ENCODE measurements at places on chromosomes 6 and 20. TPM values are rescaled to one million over a fixed set of nuclear protein-coding genes. Genes with fewer than 3 reads are reported as not detected.

DNA sequence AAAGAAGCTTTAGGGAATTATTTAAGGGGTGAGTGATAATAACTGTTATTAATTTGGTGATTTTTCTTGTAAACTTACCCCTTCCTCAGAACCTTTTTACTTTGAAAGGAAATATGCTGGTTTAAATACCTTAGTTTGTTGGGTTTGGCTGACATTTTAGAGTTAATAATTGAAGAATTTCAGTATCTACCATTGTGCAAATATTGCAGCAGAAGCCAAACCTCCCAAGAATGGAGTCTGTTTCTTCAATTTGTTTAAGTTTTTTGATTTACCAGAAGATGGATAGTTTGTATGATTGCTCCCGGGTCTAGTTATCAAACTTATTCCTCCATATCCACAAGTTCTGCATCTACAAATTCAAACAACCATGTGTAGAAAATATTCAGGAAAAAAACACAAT, 77.1 kb downstream of the ATRN start:
- DNase-seq: no peak
- no peaks in the 10 kb centered on the region for H3K27me3 ChIP-seq
- H3K4me1 ChIP-seq: no peaks in the 10 kb centered on the region
- no peak overlapping the region for H3K27ac ChIP-seq
- no peak overlapping the region for H3K4me3 ChIP-seq

- no peaks in the 10 kb centered on the region for H3K27me3 ChIP-seq
- no peaks in the 10 kb centered on the region for H3K36me3 ChIP-seq
- H3K4me1 ChIP-seq: peaks cover 9% of the 10 kb centered on the region
- H3K4me3 ChIP-seq: no peak overlapping the region
- DNase-seq: no peak
Measured at GRCh38 chr6:80940571-80940970, 811.9 kb downstream of the TENT5A start.

- no peak overlapping the region for H3K27ac ChIP-seq
- H3K4me3 ChIP-seq: no peak overlapping the region
- H3K27me3 ChIP-seq: no peaks in the 10 kb centered on the region
- H3K36me3 ChIP-seq: no peaks in the 10 kb centered on the region
Measured at GRCh38 chr20:62054451-62054953, 11.2 kb downstream of the TAF4 start.

GRCh38 chr6:46103441-46104115, 26.2 kb upstream of the ENPP4 start:
- H3K36me3 ChIP-seq: no peaks in the 10 kb centered on the region
- H3K27ac ChIP-seq: no peak overlapping the region
- no peak overlapping the region for H3K4me3 ChIP-seq

- no peak for DNase-seq
- H3K4me3 ChIP-seq: no peak overlapping the region
- H3K36me3 ChIP-seq: no peaks in the 10 kb centered on the region
- H3K27ac ChIP-seq: no peak overlapping the region
- no peaks in the 10 kb centered on the region for H3K27me3 ChIP-seq
- no peaks in the 10 kb centered on the region for H3K4me1 ChIP-seq
Measured at GRCh38 chr6:39056191-39056590, 7.6 kb downstream of the GLP1R start.

PGC gene
- not detected for total RNA-seq

GRCh38 chr20:36384022-36384619, 78.0 kb downstream of the DLGAP4 start:
- no peaks in the 10 kb centered on the region for H3K4me1 ChIP-seq
- H3K4me3 ChIP-seq: no peak overlapping the region
- H3K27ac ChIP-seq: no peak overlapping the region
- no peak for DNase-seq

Data from thoracic aorta (tissue), 2 donors.